ENCODE measurements at places on chromosomes 7 and 10. TPM values are rescaled to one million over a fixed set of nuclear protein-coding genes. Genes with fewer than 3 reads are reported as not detected.

The HERC4 gene
- polyA plus RNA-seq = 26.7 TPM

The NUPR2 gene
- polyA plus RNA-seq = not detected

The SPDYE8 gene
- not detected for polyA plus RNA-seq

The SLC13A1 gene
- polyA plus RNA-seq = not detected

The ANKRD22 gene
- polyA plus RNA-seq = not detected

The HTRA1 gene
- not detected for polyA plus RNA-seq

The ZNF680 gene
- 13.9 TPM for polyA plus RNA-seq

The ORC5 gene
- polyA plus RNA-seq = 29.7 TPM

The LRRD1 gene
- polyA plus RNA-seq = not detected

The PTF1A gene
- polyA plus RNA-seq = not detected

The SMKR1 gene
- polyA plus RNA-seq = 1.1 TPM

The MBL2 gene
- polyA plus RNA-seq = not detected

The AMPH gene
- polyA plus RNA-seq = not detected

The KIAA1549 gene
- not detected for polyA plus RNA-seq

The HABP2 gene
- not detected for polyA plus RNA-seq

The UPK3BL2 gene
- polyA plus RNA-seq = 2.9 TPM

The ABCB4 gene
- 34.4 TPM for polyA plus RNA-seq

All from naive B cell (primary cell).